Stimulated activated CD8-positive, alpha-beta memory T cell treated with anti-CD3 and anti-CD28 coated beads, Interleukin-2, amount 100 ng/mL, for 1 hour (primary cell): ENCODE measurements at places on chromosomes 1 and 21.

DNA sequence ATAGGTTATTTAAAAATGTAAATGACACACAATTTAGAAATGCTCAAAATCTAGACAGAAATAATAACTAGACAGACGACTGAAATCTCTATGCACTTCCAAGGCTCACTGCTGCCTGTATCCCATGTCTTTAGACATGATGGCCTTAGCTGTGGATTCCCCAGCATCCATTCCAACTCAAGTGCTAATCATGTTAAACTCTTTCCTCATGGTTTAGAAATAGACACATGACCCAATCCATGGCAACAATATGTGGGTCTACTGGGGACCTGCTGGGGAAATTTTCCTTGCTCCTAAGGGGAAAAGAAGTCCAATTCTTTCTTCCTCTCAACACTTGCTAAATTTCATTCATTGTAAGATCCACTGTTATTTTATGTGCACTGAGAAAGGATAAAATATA, 188.5 kb downstream of the SLC45A1 start:
- no peak for DNase-seq

GRCh38 chr1:8419861-8420260, 101.9 kb downstream of the SLC45A1 start:
- DNase-seq = no peak

- DNase-seq = no peak
Observed at GRCh38 chr21:38680401-38680800, 125.3 kb upstream of the ETS2 start.

DNA sequence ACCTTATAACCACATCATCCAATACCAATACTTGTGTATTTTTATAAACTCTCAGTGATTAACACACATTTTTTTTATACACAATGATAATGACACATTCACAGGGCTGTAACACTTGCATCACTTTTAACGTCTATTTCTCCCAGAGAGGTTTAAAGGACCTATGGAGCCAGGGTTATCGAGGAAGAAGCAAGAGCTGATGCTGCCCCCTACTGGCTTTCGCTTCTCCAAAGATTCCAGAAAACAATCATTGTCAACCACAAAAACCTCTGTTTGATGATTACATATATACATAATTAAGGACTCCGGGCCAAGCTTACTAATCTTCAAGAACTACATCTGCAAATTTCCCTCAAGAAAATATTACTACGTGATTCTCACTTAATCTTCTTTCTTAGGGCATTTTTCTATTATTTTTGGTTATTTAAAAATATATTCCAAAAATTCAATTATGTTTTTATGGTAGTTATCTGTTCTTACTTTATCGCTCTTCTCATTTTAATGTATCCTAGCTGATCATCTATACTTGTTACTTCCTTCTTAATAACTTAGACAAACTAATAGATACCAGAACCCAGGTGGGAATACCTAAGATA, 214.5 kb downstream of the VAV3 start:
- no peak for DNase-seq

DNA sequence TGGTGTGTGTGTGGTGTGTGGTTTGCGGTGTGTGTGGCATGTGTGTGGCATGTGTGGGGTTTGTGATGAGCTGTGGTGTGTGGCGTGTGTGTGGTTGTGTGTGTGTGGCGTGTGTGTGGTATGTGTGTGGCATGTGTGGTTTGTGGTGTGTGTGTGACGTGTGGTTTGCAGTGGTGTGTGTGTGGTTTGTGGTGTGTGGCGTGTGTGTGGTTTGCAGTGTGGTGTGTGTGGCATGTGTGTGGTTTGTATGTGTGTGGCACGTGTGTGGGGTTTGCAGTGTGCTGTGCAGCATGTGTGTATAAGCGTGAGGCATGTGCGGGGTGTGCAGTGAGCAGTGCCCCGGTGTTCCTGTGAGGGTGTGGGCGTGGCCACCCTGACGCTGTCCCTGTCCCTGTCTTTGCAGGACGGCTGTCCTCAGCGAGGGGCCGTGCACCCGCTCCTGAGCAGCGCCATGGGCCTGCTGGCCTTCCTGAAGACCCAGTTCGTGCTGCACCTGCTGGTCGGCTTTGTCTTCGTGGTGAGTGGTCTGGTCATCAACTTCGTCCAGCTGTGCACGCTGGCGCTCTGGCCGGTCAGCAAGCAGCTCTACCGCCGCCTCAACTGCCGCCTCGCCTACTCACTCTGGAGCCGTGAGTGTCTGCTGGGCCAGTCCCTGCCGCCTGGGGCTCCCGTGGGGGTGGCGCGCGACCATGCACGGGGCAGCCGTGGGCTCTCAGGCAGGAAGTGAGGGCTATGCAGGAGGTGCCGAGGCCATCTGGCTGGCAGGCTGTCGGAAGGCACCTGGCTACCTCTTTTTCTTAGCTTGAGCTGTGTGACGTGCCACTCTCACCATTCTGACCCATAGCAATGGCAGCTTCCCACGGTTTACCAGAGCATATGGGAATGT, 52.6 kb upstream of the TRAPPC10 start:
- no peak for DNase-seq

DNA sequence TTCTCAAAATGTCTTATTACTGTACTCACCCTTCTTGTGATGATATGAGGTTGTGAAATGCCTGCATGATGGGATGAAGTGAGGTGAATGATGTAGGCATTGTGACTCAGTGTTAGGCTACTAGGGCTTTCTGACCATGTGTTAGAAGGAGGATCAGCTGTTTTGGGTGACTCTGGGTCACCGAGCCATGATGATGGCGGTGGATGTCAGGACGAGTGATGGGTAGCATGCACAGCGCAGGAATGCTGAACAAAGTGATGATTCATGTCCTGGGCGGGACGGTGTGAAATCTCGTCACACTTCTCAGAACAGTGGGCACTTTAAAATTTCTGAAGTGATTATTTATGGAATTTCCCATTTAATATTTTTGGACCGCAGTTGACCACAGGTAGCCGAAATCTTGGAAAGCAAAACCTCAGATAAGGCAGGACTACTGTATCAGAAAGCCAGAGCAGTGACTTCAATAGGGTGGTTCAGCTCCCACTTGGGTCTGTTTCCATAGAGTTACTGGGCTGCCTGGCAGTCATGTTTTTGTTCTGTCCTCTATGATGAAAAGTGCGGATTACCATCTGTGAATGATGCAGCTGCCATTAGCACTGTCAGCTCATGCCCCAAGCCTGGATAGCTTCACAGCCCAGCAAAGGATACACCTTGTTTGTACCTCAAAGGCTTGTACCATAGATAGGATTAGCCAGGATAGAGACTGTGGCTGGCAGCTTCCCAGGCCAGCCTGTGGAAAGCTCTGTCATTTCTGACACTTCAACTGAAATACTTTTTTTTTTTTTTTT, 26.6 kb downstream of the IL6R start:
- no peak for DNase-seq

DNA sequence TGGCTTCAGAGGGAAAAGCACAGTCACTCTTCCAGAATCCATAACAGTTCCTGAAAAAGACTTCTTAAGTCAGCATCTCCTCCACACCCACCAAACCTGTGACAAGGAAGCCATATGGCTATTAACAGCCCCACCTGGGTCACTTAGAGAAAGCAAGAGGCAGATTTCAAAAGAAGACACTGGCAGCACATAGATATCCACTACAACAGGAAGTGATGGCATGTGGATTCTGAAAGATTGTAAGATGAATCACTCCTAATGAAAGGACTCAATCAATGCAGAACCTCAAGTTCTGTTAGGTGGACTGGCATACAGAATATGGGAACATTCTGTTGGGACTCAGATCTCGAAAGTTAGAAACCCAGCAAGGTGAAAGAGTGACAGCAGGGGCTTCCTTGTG, 365.9 kb downstream of the TGFB2 start:
- no peak for DNase-seq

GRCh38 chr21:31898933-31899630, 26.3 kb downstream of the HUNK start:
- DNase-seq = no peak

GRCh38 chr1:170776252-170776651, 112.3 kb downstream of the PRRX1 start:
- no peak for DNase-seq

DNA sequence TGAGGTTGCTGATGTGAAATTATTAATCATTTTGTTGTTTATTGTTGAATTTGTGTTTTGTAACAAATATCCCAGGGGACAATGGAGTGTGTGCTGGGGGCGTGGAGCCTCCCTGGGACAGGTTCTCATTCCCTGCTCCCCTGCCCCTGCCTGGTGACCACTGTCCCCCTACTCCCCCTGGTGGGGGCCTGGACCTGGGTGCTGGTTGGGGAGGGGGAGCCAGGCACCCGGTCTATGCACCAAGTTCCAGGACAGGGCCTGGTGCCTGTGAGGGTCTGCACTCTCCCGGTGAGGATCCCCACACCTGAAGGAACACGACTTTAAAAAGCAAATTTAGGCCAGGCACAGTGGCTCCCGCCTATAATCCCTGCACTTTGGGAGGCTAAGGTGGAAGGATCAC, 42.4 kb downstream of the CHD5 start:
- no peak for DNase-seq

DNA sequence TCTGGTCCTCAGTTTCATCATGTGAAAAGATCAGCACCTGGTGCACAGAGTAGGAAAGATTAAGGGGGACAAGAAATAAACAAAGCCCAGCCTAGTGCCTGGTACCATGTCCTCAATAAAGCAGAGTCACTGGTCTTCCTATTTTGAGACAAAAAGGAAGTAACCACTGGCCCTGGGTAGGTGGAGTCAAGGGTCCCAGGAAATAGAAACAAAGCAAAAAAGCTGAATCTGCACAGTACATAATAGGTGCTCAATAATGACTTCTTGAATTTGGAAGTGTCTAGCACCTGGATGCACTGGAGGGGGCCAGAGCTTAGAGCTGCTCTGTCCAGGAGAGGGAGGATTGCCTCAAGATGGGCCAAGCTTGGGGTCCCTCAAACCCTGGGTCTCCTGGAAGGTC, 1.9 kb upstream of the EPHB2 start:
- no peak for DNase-seq

- DNase-seq = peak; percentile 65
Observed at GRCh38 chr1:23528250-23528978, 2.6 kb downstream of the E2F2 start.

DNA sequence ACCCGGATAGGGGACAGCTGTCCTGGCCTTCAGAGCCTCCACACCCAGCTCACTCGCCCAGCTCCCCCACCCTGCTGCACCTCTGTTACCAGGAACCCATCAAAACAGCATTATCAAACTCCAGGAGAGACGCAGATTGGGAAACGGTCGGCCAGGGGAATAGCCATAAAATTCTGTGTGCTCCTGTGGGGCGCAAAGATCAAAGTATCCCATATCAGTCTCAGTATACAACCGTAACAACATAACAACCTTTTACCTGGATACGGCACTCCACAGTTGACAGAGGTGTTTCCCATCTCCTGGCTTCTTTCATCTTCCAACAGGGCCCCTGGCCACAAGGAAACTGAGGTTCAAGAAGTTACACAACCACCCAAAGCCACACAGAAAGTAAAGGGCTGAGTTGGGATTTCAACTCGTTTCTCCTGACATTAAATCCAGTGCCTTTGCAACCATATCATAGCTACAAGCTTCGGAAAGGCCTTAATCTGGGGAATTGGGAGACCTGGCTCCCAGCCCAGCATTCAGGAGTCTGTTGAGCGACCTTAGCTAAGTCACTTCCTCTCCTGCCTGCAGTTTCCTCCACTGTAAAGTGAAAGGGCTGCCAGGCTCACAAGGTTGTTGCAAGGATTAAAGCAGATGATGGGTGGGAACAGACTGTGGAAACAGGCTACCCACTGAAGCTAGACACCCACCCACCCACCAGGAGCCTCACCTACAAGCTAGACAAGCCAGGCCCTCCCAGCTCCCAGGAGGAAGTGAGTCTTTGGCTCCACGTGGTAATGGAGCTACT, 8.1 kb upstream of the EPHB2 start:
- DNase-seq = no peak

GRCh38 chr1:227521782-227522181, 41.6 kb upstream of the ZNF678 start:
- no peak for DNase-seq

- DNase-seq = no peak
Observed at GRCh38 chr1:24805534-24806301, 60.5 kb downstream of the CLIC4 start.

GRCh38 chr1:203080456-203080855, 5.4 kb downstream of the MYOG start:
- no peak for DNase-seq

DNA sequence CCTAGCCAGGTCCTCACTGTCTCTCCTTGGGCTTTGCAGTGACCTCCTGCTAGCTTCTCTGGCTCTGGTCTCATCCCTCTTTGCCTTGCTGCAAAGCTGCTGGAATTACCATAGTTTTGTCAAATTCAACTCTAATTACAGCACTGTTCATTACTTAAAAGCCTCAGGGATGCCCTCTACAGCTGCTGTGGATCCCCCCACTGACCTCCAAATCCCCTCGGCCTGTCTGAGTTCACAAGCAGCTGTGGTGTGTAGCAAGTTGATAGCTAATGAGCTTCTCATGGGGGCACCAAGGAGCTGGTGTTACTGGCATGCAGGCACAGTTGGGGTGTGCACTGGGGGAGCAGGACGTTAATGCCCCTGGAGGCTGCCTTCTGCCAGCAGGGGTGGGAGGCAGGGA, 24.8 kb downstream of the NIPAL3 start:
- DNase-seq = no peak

DNA sequence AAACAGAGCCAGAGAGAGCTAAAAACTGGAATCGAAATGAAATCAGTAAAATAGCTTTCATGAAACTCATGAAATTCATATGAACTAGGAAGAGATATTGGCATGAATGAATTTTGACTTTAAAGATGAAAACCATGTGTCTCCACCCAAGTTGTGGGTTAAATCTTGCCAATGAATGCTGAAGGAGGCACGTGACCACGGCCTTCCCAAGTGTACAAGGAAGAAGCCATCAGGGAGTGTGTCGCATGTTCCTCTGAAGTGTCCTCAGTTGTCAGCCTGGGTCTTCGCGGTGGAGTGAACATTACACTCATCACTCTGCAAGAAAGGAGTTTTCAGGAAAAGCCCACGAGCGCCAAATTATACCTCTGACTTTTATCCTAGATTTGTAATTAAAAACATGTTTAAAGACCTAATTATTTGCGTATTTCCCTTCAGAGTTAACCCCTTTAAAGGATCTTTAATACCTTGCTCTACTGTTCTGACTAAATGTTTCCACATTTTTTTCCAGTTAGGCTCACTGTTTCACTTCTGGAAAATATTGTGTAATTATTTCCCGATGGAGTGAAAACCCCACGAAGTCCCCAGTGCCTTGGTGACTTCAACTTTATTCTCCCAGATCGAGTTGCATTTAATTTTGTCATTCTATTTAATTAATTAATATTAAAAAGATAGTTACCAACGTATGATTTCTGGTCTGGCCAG, 118.3 kb downstream of the DHRS3 start:
- DNase-seq = no peak

DNA sequence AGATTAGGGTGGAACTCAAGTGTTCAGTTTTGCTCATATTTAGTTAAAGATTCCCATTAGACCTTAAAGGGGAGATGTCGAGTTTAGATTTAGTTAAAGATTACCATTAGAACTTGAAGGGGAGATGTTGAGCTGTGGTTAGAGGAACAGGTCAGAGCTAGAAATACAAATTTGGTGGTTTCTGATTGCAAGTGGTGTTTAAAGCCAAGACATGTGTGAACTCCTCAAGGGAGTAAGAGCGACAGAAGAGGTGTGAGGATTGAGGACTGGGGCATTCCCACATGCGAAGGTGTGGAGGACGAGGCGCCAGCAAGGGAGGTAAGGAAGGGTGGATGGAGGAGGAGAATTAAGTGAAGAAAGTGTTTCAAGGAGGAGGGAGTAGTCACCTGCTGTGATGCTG, 168.6 kb downstream of the IER5 start:
- DNase-seq = no peak

- no peak for DNase-seq
Observed at GRCh38 chr1:115430441-115431158, 92.6 kb upstream of the NGF start.

- no peak for DNase-seq
Observed at GRCh38 chr1:14083277-14083676, 383.3 kb downstream of the PRDM2 start.
